ENCODE measurements at places on chromosomes 16 and 17.
A peak's percentile ranks its signal among the peaks of the same experiment; 100 is the strongest.

DNA sequence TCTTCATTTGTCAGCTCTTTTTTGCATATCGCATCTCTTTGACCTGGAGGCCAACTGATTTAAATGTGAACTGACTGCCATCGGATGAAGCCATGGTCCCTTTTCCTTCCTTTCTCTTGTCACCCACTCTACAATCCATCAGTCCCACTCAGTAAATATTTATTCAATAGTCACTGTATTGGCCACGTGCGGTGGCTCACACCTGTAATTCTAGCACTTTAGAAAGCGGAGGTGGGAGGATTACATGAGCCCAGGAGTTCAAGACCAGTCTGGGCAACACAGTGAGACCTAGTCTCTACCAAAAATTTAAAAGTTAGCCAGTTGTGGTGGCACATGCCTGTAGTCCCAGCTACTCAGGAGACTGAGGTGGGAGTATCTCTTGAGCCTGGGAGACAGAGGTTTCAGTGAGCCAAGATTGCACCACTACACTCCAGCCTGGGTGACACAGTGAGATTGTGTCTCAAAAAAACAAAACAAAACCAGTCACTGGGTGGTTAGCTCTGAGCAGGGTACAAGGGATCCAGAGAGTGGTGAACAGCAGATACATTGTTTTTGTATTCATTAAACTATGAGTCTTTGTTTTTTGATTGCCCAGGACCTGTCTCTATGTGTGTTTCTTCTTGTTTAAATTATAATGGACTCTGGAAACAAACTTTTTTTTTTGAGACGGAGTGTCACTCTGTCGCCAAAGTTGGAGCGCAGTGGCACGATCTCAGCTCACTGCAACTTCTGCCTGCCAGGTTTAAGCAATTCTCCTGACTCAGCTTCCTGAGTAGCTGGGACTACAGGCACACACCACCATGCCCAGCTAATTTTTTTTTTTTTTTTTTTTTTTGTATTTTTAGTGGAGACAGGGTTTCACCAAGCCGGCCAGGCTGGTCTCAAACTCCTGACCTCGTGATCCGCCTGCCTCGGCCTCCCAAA is 6.9 kb downstream of the PHAF1 start:
- peak; percentile 17 for DNase-seq

DNA sequence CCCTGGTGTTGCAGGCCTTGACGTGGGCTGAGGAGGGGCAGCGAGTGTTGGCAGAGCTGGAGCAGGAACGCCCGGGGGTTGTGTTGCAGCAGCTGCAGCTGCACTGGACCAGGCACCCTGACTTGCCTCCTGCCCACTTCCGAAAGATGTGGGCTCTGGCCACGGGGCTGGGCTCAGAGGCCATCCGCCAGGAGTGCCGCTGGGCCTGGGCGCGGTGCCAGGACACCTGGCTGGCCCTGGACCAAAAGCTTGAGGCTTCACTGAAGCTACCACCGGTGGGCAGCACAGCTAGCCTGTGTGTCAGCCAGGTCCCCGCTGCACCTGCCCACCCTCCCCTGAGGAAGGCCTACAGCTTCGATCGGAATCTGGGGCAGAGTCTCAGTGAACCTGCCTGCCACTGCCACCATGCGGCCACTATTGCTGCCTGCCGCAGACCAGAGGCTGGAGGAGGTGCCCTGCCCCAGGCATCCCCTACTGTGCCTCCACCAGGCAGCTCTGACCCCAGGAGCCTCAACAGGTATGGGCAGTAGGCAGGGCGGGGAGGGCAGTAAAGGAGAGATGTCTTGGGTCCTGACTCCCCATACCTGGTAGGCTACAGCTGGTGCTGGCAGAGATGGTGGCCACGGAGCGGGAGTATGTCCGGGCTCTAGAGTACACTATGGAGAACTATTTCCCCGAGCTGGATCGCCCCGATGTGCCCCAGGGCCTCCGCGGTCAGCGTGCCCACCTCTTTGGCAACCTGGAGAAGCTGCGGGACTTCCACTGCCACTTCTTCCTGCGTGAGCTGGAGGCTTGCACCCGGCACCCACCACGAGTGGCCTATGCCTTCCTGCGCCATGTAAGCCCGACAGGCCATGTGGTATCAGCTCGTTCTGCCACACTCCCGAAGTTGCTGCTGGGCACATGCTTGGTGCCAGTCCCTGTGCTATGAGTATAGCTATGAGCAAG is 5.6 kb downstream of the PLEKHG4 start:
- DNase-seq = peak; percentile 28

- no peak for DNase-seq
Observed at GRCh38 chr17:71846561-71847110, 274.2 kb upstream of the SOX9 start.

DNA sequence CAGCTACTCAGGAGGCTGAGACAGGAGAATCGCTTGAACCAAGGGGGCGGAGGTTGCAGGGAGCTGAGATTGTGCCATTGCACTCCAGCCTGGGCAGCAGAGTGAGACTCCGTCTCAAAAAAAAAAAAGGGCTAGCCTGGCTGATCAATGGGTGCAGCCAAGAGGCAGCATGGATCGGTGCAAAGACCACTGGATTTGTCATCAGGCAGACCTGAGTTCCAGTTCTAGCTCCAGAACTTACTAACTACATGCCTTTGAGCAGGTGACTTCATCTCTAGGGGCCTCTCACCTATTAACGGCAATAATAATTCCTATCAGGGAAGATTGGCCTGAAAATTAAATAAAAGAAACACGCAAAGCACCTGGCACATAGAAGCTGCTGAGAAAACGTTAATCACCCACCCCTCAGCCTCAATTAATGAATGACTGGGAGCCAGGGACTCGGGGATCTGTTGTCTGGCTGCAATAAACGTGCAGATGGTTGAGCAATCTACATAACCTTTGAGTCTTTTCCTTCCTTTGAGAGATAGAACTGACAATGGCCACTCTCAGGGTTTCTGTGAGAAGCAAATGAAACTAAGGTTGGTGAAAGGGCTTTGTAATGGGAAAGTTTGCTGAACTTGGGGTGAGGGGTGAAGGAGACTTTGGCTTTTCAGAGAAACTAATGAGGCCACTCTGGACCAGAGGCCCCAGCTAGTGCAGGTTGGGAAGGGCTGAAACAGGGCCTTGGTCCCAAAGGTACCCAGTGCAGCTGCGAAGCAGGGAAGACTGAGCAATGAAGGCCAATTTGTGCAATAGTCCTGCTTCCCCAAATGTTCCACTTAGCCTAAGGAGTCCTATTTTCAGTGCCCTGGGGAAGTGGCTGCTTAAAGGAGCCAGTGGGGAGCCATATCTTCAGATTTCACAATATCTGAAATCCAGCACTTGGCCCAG is 7.6 kb downstream of the SEZ6L2 start:
- no peak for DNase-seq

DNA sequence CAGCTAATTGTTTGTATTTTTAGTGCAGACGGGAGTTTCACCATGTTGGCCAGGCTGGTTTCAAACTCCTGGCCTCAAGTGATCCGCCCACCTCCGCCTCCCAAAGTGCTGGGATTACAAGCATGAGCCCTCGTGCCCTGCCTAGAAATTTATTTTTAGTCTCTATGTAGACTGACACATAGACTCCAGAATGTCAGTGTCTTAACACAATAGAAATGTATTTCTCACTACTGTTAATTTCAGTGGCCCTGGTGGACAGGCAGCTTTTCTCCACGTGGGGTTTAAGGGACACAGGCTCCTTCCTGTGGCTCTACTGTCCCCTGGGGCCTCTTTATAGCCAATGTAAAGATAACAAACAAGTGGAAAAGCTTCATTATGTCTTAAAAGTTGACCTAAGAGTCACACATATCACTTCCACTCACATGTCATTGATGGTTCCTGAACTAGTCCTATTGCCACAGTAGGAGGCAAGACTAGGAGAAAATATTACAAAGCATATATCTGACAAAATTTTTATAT is 43.8 kb downstream of the COPRS start:
- DNase-seq = no peak

GRCh38 chr17:35433075-35433894 is 985 bp upstream of the SLFN12 start:
- peak; percentile 100 for DNase-seq

- DNase-seq = no peak
Observed at GRCh38 chr16:57786632-57787518, 15.4 kb downstream of the KIFC3 start.

- no peak for DNase-seq
Observed at GRCh38 chr16:59370717-59371116, 636.6 kb upstream of the GOT2 start.

DNA sequence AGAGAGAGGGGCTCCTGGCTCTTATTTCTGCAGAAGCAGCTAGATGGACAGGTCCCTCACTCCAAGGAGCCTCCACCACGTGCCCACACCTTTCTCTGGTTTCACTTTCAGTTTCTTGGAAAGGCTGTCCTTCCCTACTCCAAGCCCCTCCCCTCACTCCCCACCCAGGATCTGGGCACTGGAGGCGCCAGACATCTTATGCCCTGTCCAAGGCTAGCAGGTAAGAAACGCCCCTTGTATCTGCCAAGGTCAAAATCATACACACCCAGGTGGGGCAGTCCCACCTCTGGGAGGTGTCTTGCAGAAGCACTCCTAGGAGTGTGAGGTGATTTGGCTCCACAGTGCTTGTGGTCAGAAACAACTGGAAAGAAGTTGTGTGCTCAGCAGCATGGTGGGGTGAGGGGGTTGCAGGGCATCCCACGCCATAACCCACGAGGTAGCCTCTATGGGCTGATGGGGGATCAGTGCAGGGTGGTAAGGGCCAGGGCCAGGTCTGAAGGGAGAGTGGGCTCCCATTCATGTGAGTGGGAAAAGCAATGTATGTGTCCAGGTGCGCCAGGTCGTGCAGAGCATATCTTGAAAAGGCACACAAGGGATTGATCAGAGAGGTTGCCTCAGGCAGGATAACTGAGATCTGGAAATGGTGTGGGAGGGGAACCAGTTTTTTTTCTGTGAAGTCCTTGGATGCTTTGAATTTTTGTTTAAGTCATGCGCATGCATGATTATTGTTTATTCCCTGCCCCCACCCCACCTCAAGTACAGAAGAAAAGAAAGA is 31.8 kb upstream of the PRM1 start:
- peak; percentile 75 for DNase-seq

All from iris pigment epithelial cell (primary cell).